ENCODE measurements at places on chromosomes 13 and 19.

GRCh38 chr13:95201814-95202651 lies 99.2 kb downstream of the ABCC4 start:
- H3K27ac ChIP-seq = no peak overlapping the region
- H3K4me3 ChIP-seq = no peak overlapping the region
- peaks cover 4% of the 10 kb centered on the region for H3K4me1 ChIP-seq
- peaks cover 63% of the 10 kb centered on the region for H3K36me3 ChIP-seq
- no peaks in the 10 kb centered on the region for H3K27me3 ChIP-seq

DNA sequence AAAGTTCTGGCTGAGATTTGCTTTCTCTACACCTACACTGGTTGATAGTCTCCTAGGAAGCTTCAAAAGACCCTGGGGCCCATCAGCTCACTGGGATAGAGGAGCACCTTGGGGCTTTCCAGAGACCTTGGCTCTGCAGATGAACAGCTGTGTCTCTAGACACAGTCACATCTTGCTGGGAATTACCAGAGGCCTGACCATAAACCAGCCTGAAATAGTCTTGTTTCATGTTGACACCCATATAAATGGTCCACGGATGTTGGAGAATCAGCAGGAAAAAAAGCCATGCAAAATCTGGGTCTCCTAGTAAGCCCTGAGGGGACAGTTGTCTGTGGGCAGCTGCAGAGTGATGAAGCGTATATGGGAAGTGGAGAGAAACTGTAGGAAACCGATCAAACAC lies 207.6 kb downstream of the DNAJC15 start:
- no peak overlapping the region for H3K4me3 ChIP-seq
- H3K4me1 ChIP-seq = no peaks in the 10 kb centered on the region
- H3K27me3 ChIP-seq = peaks cover 4% of the 10 kb centered on the region
- H3K36me3 ChIP-seq = no peaks in the 10 kb centered on the region
- DNase-seq = no peak

DNA sequence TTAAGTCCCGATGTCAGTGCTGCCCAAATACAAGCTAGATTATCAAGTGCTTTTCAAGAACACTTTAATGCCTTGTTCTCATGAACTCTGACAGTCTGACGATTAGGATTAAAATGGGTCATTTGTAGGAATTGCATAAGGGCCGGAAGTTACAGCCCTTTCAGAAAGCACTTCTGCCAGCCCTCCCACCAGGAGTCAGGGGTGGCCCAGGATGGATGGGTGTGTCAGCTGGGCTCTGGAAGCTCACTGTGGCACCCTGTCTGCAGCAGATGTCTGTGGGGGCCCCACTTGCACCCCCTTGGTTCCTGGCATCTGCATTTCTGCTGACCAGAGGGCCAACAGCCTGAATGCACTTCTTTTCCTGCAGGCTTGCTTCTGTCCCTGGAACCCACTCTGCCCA lies 712.7 kb downstream of the UQCRFS1 start:
- no peak overlapping the region for H3K4me3 ChIP-seq
- no peaks in the 10 kb centered on the region for H3K36me3 ChIP-seq
- DNase-seq = no peak
- H3K27ac ChIP-seq = no peak overlapping the region

DNA sequence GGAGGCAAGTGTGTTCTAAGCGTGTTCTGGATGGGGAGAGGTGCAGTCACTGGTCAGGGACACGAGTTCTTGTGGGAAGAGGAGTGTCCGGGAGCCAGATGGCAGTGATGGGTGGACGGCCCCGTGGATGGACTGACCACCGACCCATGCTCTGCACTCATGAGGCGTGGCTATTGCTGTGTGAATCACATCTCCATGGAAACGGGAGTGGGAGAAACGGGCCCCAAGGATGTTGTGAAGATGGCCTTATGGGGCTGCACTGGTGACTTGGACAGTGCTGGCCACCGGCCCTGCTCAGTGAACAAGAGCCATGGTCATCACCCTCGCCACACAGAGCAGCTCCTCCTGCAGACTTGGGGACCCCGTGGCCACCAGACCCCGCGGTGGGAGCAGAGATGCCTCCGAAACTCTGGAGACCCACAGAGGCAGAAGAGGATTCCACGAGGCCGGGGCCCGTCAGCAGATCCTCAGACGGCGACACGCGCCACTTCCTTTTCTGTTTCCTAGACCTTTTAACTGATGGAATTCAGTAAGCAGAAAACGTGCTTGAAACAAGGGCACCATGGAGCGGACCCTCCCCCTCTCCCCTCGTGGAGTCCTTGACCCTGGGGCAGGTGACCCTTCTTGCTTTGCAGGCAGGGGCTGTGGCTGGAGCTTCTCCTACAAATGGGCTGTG lies 47.5 kb downstream of the GAS6 start:
- peak overlapping the region; percentile 77 for H3K27ac ChIP-seq
- DNase-seq = no peak
- peak overlapping the region; percentile 88 for H3K4me3 ChIP-seq
- H3K36me3 ChIP-seq = no peaks in the 10 kb centered on the region
- H3K27me3 ChIP-seq = no peaks in the 10 kb centered on the region
- peaks cover 16% of the 10 kb centered on the region for H3K4me1 ChIP-seq

DNA sequence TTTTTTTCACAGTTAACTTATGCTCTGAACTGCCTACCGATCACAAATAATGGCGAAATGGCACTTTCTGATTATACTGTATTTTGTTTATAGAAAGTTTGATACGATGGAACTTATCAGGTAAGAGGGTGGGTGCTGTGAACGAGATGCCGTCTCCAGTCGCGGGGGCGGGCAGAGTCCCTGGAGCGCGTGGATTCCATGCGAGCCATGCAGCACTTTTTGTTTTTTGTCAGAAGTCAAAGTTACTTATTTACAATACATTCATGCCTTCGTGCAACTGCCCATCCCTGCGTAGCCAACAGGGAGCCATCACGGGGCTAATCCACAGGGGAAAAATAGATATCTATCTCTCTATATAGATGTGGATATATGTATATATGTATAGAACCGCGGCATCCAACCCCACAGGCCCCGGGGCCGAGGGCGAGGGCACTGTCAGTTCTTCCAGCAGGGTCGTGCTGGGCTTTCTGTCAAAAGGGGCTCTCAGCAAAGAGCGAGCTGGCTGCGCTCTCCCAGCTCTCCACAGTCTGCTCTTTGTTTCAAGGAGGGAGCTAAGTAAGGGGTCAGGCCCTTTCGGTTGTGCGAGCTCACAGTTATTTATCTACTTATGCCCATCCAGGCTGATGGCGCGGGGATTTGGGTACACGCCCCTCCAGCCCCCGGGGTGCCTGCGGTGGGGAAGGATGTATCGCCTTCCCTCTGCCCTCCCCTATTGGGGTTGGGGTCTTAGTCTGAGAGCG lies 3.4 kb downstream of the SLITRK1 start:
- H3K27ac ChIP-seq = no peak overlapping the region
- peaks cover 19% of the 10 kb centered on the region for H3K4me1 ChIP-seq
- peak overlapping the region; percentile 55 for H3K4me3 ChIP-seq

- H3K27ac ChIP-seq = no peak overlapping the region
- H3K27me3 ChIP-seq = no peaks in the 10 kb centered on the region
- no peak for DNase-seq
- H3K4me3 ChIP-seq = no peak overlapping the region
These were observed 29.2 kb downstream of the SYDE1 start for GRCh38 chr19:15136234-15136954.

DNA sequence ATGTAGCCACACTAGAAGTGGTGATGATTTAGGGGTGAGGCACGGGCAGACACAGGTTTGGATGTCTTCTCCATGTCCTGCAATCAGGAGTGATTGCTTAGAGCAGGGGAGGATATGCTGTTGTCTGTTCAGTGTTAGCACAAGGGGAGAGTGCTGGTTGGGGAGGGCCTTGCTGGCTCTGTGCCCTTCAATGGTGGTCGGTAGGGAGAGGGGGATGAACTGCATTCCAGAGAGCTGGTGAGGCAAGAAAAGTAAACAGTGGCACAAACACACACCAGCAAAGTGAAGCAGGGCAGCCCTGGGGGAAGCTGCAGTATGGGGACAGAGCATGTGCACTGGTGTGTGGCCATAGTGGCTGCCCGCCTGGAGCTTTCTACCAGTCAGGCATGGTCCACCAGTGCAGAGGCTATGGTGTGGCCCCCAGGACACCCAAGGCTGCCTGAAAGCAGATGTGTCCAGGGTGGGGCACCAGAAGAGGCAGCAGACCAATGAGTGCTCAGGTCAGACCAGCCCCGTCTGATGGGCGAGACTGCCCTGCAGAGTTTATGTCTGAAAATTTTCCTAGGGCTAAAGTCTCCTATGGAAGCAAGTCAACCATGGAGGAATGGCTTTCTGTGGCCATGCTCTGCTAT lies 1676.9 kb downstream of the PCDH9 start:
- DNase-seq = no peak
- no peaks in the 10 kb centered on the region for H3K27me3 ChIP-seq
- no peak overlapping the region for H3K4me3 ChIP-seq
- H3K27ac ChIP-seq = no peak overlapping the region
- no peaks in the 10 kb centered on the region for H3K4me1 ChIP-seq
- H3K36me3 ChIP-seq = no peaks in the 10 kb centered on the region

- no peaks in the 10 kb centered on the region for H3K4me1 ChIP-seq
- peak overlapping the region; percentile 3 for H3K4me3 ChIP-seq
- no peak overlapping the region for H3K27ac ChIP-seq
- DNase-seq = no peak
- H3K36me3 ChIP-seq = no peaks in the 10 kb centered on the region
These were observed 90.2 kb downstream of the MAP4K1 start for GRCh38 chr19:38527466-38528136.

DNA sequence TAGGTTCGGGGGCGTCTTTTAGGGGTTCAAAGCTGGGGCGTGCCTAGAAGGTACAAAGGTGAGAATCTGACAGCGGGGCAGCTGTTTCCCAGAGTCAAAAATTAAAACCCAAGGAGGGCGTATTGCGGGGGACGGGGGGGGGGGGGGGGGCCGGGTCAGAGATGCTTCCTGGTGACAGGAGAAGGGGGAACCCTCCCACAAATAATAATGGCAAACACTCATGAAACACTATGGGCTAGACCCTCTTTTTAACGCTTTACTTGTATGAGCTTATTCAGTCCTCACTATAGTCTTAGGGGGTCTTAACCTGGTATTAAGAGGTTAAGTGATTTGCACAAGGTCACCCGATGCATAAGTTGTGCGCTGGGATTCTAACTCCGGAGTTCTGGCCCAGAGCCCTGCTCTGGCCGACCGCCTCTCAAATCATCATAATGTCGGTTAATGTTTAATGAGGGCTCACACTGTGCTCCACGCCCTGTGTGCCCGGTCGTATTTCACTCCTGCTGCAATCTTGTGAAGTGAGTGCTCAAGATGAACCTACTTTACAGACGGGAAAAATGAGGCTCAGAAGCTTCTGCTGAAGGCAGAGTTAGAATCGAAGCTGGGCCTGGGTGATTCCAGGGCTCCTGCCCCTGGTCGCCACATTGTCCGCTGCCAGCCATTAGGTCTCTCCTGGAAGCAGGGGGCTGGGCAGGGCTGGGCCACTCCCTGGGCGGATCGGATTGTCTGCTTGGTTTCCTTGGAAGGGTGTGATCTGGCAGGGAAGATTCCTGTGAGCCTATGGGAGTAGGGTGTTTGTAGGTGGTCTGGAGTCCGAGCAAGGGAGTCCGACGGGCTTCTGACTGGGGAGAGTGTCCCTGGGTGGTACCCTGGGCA lies 964 bp downstream of the PAK4 start:
- no peak for DNase-seq
- H3K4me3 ChIP-seq = peak overlapping the region; percentile 95
- H3K27me3 ChIP-seq = peaks cover 2% of the 10 kb centered on the region
- no peaks in the 10 kb centered on the region for H3K36me3 ChIP-seq
- H3K4me1 ChIP-seq = peaks cover 27% of the 10 kb centered on the region
- peak overlapping the region; percentile 98 for H3K27ac ChIP-seq

GRCh38 chr19:43774103-43774939 lies 6.5 kb downstream of the KCNN4 start:
- no peak for DNase-seq
- peak overlapping the region; percentile 15 for H3K27ac ChIP-seq
- H3K4me3 ChIP-seq = no peak overlapping the region

DNA sequence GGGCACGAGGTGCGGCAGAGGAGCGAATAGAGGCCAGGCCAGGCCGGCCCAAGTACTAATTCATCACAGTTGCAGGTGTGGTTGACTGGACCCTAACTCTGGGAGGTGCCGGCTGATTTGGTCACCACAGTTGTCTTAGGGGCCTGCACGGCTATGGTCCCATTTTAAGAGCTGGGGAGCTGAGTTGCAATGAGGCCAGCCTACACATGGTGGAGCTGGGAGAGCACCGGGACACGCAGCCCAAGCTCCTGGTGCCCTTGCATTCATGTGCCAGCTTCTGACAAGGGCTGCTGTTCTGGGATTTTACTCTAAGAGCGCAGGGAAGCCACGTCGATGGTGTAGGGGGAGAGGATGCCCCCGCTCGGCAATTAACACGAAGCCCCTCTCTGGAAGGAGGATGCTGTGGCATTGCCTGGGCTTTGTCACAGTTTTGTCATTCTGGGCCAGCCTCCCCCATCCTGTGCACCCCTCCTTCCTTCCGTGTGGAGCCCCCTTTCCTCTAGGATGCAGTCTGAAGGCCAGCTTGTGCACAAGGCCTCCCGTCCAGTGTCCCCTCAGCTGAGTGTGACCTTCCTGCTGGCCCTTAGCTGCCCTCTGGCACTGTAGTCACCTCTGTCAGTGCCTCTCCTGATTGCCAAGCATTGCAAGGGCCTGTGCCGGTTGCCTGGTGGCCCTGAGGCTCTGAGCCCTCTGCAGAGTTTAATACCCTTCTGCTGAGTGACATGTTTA lies 109.4 kb upstream of the C1QTNF9B start:
- H3K36me3 ChIP-seq = no peaks in the 10 kb centered on the region
- no peak overlapping the region for H3K4me3 ChIP-seq
- no peaks in the 10 kb centered on the region for H3K4me1 ChIP-seq
- H3K27me3 ChIP-seq = peaks cover 2% of the 10 kb centered on the region
- H3K27ac ChIP-seq = no peak overlapping the region

- no peak for DNase-seq
- peak overlapping the region; percentile 56 for H3K4me3 ChIP-seq
- peaks cover 3% of the 10 kb centered on the region for H3K4me1 ChIP-seq
- no peaks in the 10 kb centered on the region for H3K36me3 ChIP-seq
These were observed 2.1 kb upstream of the GNA15 start for GRCh38 chr19:3133793-3134116.

DNA sequence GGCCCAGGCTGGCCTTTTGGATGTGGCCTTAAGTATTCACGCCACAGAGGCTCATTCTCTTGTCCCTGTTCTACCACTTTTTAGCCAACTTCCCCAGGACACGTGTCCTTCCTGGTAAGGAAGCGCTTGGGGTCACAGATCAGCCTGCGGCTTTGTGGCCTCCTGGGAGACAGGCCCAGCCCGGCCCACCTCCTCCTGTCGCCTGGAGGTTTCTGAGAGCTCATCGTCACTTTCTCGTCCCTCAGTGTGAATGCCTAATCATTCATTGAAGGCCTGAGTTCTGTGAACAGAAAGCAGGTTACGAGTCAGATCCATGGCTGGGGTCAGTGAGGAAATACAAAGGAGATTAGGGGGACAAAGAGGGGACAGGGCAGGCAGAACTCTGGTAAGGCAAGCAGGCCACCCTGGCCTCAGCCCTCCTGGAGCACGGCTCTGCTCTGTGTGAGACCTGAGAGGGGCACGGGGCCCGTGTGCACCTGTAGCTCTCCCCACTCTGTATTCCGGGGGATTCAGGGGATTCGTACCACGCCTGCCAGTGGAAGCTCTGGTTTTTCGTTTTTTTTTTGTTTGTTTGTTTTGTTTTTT lies 38.6 kb upstream of the TSHZ3 start:
- peaks cover 40% of the 10 kb centered on the region for H3K27me3 ChIP-seq
- no peak overlapping the region for H3K4me3 ChIP-seq
- no peak for DNase-seq
- H3K4me1 ChIP-seq = peaks cover 1% of the 10 kb centered on the region
- no peaks in the 10 kb centered on the region for H3K36me3 ChIP-seq

Data from naive thymus-derived CD8-positive, alpha-beta T cell (primary cell).